ENCODE measurements at places on chromosomes 6 and 20.

DNA sequence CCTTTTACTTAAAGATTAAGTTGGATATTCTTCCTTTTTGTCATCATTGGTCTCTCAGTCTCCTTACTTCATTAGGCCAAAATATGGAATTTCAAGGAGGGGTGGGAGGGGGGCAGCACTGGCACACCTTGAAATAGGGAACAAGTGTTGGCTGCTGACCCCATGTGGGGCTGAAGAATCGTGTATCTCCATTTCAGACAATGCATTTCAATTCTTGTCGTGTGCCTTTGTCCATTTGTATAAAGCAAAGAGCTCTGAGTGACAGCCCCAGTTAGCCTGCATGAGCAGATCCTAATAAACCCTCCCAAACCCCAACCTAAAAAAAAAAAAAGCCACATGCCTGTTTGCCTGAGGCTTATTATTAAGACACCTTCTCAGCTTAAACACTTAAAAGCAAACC is 1.0 kb upstream of the TFAP2D start:
- no peak for DNase-seq

DNA sequence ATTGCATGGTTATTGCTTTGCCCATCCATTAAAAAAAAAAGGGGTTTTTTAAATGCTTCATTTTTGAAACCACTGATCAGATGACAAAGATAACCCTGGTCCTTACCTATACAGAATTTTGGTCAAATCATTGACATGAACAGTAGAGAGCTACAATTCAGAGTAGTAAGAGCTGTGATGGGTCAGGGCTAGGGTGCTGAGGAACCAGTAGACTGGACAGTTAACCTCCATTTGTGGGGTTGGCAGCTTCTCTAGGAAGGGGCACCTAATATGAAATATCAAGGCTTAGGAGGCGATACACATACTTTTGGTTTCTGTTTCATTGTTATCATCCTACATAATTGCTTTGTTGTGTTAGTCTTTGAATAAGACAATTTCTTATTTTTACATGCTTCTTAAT is 55.1 kb downstream of the ORC3 start:
- DNase-seq = peak; percentile 27

DNA sequence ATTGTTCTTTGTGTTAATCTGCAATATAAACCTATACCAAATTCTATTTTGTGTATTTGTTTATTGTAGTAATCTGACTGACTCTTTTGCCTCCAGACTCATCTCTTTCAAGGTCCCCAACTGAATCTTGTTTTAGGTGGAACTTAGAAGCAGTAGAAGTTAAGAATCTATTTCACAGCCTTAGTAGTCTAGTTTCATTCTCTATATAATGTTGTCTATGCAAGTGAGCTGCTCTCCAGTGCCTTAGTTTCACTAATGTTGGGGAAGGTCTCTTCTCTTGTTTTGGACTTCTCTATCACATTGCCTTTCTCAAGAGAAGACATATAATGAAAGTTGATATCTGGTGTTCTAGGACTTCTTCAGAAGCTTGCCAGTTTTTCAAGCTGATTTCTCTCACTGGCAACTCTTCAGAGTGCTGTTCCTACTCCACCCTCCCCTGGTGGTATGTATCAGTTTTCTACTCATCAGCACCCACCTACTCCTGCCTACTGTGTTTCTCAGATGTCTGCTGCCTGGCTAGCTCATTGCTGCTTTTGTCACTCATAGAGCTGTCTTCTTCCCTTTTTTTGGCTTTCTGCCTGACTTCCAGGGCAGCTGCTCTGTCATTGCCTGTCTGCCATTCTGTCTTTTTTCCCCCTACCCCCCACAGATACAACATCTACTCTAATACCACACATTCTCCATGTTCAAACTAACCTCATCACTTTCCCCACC is 82.1 kb downstream of the PTPRA start:
- no peak for DNase-seq

- no peak for DNase-seq
These were observed 309.8 kb upstream of the SUPT3H start for GRCh38 chr6:45687570-45687969.

- DNase-seq = no peak
These were observed 441.4 kb downstream of the BCKDHB start for GRCh38 chr6:80547827-80548226.

DNA sequence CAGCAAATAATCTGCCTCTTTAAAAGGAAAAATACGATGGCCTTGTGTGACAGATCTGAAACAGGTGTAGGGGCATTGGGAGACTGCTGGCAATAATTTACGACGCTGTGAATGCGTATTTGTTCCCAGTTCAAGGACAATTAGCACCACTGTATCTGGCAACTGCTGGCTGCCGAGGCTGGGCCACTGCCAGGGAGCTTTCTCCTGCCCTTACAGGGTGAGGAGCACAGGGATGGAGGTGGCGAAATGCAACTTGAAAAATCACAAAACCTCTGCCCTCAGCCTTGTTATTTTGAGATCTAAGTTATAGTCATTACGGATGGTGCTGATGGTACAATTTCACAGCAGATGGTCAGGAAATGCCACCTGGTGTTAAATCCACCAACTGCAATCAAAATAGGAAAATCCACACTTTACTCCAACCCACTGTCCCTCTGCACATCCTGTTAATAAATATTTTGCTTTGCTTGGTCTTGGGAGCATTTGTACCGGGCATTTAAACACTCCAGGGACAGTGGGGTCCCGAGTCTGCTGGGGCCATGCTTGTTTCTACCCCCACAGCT is 6.4 kb downstream of the MYLK4 start:
- no peak for DNase-seq

DNA sequence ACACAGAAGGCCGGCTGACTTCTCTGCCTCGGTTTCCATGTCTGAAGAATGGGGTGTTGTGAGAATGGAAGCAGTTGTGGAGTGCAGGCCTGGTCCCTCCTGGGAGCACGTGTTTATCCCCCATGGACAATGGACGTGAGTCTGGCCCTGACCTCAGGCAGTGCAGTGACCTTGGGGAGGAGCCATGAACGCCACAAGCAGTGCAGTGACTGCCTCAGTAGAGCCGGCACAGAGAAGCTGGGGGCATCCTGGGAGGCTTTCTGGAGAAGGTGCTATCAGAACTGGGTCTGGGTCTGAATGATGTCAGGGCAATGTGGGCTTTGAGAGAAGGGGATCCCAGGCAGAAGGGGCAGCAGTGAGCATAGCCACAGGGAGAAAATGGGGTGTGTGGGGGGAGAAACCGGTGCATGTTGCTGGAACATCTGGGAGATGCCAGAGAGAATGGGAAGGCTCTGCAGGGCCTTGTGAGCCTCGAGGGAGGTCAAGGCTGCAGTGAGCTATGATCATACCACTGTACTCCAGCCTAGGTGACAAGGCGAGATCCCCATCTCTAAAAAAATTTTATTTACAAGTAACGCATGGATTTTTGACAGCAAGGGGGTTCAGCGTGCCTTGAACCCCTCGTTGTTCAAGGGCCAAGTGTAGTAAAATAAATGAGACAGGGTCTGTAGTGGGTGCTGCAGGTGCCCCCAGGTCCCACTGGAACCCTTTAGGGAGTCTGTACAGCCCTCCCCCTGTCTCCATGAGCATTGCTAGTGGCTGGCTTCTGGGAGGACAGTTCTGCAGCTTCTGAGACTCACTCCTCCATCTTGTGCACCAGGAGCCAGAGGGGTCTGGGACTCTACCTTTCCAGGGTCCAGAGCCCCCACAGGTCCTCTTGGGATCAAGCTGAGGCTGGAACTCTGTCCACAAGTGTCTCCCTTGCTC is 27.0 kb upstream of the ZBP1 start:
- DNase-seq = no peak

GRCh38 chr20:31452575-31452974 is 12.1 kb downstream of the DEFB123 start:
- DNase-seq = no peak

- no peak for DNase-seq
These were observed 40.3 kb downstream of the PLCG1 start for GRCh38 chr20:41177636-41178035.

DNA sequence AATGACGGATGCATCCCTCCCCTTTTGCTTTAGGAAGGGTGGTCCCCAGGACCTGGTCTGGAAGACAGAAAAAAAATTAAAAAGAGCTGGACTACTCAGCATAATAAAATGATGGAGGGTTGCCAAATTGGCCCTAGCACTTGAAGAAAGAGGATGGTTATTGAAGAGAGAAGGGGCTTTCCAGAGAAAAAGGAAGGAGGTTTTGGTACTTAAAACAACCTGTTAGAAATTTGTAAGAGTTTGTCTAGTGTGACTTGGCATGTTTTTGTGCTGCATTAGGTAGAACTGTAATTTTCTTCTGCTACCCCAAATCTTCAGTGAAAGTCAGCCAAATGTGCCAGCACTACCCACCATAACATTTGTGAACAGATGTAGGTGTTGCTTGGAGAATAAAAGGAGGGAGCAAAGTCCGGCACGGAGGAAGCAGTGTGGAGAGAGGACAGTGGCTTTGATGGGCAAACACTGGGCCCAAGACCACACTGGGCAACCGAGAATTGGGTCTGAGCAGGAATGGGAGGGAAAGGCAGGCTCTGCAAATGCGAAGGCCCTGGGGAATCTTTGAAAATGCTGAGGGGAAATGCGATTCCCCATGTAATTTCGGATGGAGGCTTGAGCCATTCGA is 160.9 kb downstream of the QRSL1 start:
- DNase-seq = no peak

- no peak for DNase-seq
These were observed 54.7 kb downstream of the TRAF3IP2 start for GRCh38 chr6:111550953-111551352.

GRCh38 chr6:17454316-17455005 is 61.1 kb downstream of the CAP2 start:
- DNase-seq = no peak

GRCh38 chr6:107936162-107936909 is 21.7 kb downstream of the SEC63 start:
- DNase-seq = no peak

DNA sequence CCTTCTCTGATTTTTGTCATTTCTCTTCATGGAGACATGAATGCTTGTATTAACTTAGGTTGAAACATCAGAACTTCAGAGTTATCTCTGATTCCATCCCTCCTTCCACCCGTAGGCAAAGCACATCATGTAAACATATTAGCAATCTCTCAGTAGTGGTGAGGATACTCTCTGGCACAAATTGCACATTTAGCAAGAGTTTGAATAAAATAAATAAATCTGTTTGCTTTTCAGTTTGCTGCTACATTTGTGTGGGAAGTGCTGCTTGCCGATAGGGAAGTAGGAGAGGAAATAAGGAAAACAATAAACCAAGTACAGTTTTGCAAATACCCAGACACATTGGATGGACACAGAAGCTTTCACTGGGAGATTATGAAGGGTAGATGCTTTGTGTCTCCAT is 359.0 kb downstream of the BCKDHB start:
- DNase-seq = no peak

DNA sequence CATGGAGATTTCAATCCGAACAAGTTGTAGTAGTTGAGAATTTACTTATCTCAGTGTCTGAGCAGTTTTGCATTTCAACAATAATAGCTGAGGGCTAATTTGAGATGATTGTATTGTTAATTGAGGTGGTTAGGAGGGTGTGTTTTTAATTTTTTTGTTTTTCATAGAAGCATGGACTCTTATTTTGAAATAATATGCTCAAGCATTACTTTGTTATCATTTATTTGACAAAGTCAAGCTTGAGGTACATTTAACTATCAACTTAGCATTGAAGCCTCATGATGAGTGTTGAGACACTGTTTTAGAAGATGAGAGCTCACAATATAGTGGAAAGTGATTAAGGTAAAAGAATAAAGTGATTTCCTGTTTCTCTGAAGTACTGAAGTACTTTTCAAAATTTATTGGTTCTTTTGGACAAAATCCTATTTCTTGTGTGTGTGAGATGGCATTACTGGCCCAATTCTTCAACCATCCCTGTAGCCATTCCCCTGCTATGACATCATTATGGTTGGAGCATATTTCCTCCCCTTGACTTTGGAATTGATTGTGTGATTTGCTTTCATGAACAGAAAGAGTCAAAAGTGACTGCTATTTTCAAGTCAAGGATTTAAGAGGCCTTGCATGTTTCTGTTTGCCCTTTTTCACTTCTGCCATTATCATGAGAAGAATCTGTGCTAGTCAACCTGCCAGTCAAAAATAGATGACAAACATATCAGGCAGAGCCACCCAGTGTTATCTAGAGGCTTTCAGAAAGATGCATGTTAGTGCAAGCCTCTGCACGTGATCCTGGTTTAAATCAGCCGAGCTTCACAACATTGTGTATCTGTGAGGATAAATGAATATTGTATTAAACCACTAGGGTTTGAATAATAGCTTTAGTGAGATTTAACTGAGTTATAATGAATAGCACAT is 1112.3 kb upstream of the CITED2 start:
- DNase-seq = no peak

- no peak for DNase-seq
These were observed 275.6 kb downstream of the TENT5A start for GRCh38 chr6:81476881-81477280.

DNA sequence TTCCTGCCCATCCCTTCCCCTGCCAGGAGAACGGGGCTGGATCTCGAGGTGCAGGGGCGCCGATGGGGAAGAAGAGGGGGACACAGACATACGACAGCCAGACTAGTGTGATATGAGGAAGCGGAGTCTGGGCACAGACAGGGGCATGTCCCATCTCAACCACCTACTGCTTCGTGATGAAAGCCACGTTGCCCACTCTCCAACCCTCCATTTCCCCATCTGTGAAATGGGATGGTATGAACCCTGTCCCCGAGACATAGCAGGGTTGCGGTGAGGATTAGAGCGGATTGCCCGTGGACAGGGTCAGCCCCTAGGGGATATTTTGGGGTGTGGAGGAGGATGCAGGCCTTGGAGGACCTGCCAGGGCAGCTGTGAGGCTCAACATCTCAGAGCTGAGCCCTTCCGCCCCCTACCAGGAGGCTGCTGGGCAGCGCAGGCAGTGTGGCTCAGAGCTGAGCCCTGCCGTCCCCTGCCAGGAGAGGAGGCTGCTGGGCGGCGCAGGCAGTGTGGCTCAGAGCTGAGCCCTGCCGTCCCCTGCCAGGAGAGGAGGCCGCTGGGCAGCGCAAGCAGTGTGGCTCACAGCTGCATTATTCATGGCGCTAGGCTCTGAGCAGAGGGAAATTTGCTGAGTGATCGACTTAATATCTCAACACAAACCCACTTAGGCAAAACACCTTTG is 71.7 kb downstream of the GRM4 start:
- no peak for DNase-seq

DNA sequence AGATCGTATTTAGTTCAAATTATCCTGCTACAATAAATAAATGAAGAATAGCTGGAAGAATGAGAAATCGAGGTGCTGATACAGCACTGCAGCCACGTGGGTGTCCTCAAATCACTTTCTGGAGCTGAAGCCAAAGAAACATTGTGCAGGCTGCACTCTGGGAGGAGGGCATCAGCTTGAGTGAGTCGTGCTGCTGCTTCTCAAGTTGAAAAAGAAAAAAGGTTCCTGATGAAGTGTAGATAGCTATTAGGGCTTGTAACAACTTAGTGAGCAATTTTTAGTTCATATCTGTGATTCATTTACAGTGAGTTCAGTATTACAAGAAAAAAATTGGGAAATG is 40.5 kb downstream of the DSE start:
- no peak for DNase-seq

GRCh38 chr20:18727032-18727508 is 86.5 kb upstream of the SCP2D1 start:
- DNase-seq = no peak

DNA sequence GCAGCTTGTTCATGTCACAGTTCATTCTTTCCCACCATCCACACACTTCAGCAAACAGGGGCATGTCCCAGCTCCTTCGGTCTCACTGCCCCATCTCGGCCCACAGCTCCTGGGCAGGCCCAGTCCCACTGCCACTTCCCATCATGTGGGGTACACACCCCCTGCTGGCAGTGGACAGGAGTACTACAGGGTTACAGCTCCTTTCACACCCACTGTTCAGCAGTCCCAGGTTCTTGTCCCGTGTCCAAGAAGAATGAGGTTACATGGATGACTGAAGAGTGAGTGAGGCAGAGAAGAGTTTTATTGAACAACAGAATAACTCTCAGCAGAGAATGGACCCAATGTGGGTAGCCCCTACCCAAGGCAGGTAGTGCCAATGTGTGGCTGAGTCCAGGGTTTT is 77.8 kb upstream of the SMLR1 start:
- DNase-seq = no peak

Measured in CD4-positive, alpha-beta T cell treated with Interleukin-1 beta for 1 hour (primary cell).